Activated CD4-positive, alpha-beta T cell treated with anti-CD3 and anti-CD28 coated beads, Interleukin-2, amount 50 U/mL, for 1 hour (primary cell): ENCODE measurements at places on chromosomes 7 and 10.
A peak's percentile ranks its signal among the peaks of the same experiment; 100 is the strongest.

- no peak for DNase-seq
Measured at GRCh38 chr7:20408467-20408826, 77.7 kb downstream of the ITGB8 start.

DNA sequence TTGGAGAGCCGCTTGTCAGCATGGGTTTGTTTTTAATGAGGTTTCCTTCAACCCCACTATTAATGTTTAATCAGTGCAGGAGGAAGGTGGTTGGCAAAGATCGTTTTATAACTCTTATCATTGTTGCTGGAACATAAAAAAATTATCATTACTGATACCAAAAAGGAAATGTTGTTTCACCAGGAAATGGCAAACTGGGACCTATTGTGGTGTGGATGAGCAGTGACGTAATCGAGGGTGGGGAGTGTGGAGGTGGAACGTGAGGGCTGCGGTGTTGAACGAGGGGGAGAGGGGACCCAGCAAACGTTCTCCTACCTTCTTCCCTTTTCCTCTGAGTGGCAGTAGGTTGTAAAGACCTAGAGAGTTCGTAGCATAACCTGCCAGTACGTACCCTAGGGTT lies 71.9 kb upstream of the TOMM7 start:
- DNase-seq = no peak

- DNase-seq = peak; percentile 20
Measured at GRCh38 chr7:2632733-2633537, 1.1 kb downstream of the TTYH3 start.

DNA sequence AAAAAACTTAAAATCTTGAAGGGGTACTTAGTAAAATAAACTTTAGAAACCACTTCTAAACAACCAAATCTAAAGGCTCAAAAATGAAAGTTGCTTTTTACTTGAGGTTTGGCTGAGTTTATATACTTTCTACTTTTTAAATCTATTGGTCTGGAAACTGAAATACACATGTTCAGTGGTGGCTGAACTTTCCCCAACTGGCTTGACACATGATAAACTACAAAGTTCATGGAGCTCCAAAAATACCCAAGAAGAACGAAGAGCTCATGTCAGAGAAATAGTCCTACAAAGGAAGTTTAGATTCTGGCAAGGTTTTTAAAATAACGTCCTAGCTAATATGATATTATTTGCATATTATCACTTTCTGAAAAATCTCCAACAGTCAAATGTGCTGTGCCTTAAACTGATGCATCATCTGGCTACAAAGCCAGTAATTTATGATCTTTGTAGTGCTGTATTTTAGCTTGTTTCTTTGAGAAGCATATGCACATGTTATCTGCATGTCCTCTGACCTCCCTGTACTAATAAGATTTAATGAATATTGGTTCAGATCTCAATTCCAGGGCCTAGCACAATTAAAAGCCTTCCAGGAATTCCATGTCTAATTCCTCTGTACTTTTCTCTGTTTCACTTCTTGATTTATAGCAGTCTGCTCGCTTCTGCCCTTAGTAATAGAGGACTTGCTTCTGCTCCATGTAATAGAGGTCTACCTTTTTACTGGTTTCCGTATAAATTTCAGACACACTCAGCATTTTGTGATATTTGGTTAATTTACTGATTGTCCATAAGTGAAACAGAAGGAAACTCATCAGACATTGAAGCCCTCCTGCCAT lies 28.2 kb downstream of the SEMA3C start:
- DNase-seq = no peak

- no peak for DNase-seq
Measured at GRCh38 chr10:11345224-11346054, 266.0 kb downstream of the USP6NL start.

DNA sequence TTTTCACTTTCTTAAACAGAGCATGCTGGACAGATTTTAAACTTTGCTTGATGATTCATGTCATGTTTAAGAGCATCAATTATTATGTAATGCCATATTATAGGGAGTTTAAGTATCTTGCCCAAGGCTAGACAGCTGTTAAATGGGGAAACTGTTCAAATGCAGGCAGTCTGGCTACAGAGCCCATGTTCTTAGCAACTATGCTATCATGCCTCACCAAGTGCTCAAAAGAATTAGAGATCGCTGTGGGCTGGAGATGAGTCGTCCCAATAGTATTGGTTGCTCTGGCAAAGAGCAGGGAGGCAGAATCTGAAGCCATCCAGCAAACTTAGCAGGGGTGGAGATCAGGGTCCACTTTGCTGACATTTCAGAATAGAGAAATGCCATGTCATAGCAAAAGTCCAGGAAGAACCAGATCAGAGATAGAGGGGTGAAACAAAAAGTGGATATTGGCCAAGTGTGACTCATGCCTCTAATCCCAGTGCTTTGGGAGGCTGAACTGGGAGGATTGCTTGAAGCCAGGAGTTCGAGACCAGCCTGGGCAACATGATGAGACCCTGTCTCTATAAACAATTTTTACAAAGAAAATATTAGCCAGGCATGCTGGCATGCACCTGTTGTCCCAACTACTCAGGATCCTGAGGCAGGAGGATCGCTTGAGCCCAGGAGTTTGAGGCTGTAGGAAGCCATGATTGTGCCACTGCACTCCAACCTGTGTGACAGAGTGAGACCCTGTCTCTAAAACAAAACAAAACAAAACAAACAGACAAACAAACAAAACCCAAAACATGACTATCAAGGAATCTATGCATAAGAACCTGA lies 57.8 kb downstream of the BAMBI start:
- DNase-seq = no peak

- DNase-seq = no peak
Measured at GRCh38 chr10:129506101-129506797, 39.2 kb downstream of the MGMT start.
